ENCODE measurements at places on chromosomes 4 and X. TPM values are rescaled to one million over a fixed set of nuclear protein-coding genes. Genes with fewer than 3 reads are reported as not detected.

DNA sequence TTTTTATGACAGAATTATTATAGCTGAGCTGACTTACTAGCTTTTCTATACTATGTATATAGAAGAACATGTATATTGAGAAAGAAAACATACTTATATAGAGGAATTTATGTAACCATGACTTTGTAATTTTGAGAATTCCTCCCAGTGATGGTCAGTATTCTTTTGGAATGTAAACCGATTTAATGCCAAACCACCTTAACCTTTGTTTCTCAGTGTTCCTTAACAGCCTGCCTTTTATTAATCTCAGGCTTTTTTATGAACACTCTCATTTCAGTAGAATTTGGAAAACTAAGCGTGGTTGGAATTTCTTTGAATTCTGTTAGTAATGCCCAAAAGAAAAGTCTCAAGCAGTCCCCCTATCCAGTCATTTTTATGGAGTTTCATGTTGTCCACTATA is 47.0 kb downstream of the MOSPD2 start:
- H3K4me1 ChIP-seq: no peaks in the 10 kb centered on the region
- no peaks in the 10 kb centered on the region for H3K27me3 ChIP-seq
- no peaks in the 10 kb centered on the region for H3K36me3 ChIP-seq
- H3K4me3 ChIP-seq: no peak overlapping the region
- H3K27ac ChIP-seq: no peak overlapping the region

- H3K27me3 ChIP-seq: 0 out of 2 replicates have a peak, but pooled peaks cover 8% of the 10 kb centered on the region
- H3K36me3 ChIP-seq: no peaks in the 10 kb centered on the region
- no peak for DNase-seq
Measured at GRCh38 chrX:154329294-154329693, 33.7 kb downstream of the TKTL1 start.

GRCh38 chr4:139898293-139898692 is 232.7 kb downstream of the MGST2 start:
- DNase-seq: no peak
- no peaks in the 10 kb centered on the region for H3K36me3 ChIP-seq
- H3K27me3 ChIP-seq: no peaks in the 10 kb centered on the region
- H3K4me1 ChIP-seq: no peaks in the 10 kb centered on the region

DNA sequence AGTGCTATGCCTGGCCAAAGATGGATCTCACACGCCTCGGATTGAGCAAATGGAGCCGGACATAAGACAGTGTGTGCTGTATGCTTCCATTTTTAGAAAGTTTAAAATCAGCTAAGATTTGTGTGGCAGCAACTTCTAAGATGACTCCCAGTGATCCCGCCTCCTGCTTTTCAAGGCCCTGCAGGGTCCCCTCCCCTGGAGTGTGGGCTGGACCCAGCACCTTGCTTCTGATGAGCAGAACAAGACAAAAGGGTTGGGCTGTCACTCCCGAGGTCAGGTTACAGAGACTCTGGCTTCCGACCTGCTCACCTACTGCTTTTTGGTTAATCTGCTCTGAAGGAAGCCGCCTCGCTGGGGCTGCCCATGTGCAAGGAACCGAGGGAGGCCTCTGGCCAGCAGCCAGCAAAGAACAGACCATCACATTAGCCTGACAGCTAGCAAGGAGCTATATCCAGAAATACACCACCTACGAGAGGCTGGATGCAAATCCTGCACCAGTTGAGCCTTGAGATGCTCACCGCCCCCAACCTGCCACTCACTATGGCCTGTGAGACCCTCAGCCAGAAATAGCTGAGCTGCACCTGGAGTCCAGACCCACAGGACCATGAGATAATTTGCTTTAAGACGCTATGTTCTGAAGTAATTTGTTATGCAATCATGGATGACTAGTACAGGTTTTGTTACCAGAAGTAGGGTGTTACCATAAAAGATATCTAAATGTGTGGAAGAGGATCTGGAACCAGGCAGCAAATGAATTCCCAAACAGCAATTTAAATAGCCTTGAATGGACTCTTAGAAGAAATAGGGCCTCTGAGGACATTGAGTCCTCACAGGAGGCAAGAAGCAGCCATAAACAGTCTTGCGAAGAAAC is 47.6 kb downstream of the CRMP1 start:
- H3K4me3 ChIP-seq: no peak overlapping the region
- DNase-seq: no peak
- no peaks in the 10 kb centered on the region for H3K4me1 ChIP-seq
- H3K27me3 ChIP-seq: peaks cover 55% of the 10 kb centered on the region

- no peaks in the 10 kb centered on the region for H3K27me3 ChIP-seq
- no peak for DNase-seq
- 0 out of 2 replicates have a peak, but pooled peaks cover under 1% of the 10 kb centered on the region for H3K4me1 ChIP-seq
- H3K36me3 ChIP-seq: no peaks in the 10 kb centered on the region
- H3K4me3 ChIP-seq: no peak overlapping the region
Measured at GRCh38 chrX:9557521-9557920, 92.7 kb downstream of the TBL1X start.

GRCh38 chr4:153594210-153594609 is 89.9 kb upstream of the TLR2 start:
- no peaks in the 10 kb centered on the region for H3K4me1 ChIP-seq
- no peak overlapping the region for H3K27ac ChIP-seq
- peaks cover 7% of the 10 kb centered on the region for H3K36me3 ChIP-seq
- H3K27me3 ChIP-seq: no peaks in the 10 kb centered on the region

DNA sequence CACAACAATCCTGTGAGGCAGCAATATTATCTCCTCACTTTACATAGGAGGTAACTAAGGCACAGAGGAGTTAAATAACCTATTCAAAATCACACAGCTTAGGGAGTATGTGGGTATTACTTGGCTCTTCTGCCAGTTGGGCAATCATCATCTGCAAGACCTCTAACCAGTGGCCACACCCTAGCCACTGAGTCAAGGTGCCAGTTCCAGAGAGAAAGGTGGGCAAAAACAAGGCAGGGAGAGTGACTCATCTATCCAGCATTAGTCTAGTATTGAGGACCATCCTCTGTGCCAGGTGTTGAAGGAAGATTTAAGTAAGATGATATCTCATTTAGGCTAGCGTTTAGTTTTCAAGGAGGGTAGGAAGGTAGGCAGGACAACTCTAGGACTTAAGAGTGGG is 113.9 kb upstream of the EOLA2 start:
- DNase-seq: no peak
- H3K4me3 ChIP-seq: no peak overlapping the region
- H3K27ac ChIP-seq: no peak overlapping the region
- H3K4me1 ChIP-seq: peaks cover 18% of the 10 kb centered on the region
- H3K36me3 ChIP-seq: no peaks in the 10 kb centered on the region

GRCh38 chr4:52869196-52869595 is 7.1 kb downstream of the RASL11B start:
- H3K4me1 ChIP-seq: peaks cover 5% of the 10 kb centered on the region
- no peaks in the 10 kb centered on the region for H3K36me3 ChIP-seq
- H3K4me3 ChIP-seq: no peak overlapping the region
- H3K27me3 ChIP-seq: no peaks in the 10 kb centered on the region
- DNase-seq: no peak

DNA sequence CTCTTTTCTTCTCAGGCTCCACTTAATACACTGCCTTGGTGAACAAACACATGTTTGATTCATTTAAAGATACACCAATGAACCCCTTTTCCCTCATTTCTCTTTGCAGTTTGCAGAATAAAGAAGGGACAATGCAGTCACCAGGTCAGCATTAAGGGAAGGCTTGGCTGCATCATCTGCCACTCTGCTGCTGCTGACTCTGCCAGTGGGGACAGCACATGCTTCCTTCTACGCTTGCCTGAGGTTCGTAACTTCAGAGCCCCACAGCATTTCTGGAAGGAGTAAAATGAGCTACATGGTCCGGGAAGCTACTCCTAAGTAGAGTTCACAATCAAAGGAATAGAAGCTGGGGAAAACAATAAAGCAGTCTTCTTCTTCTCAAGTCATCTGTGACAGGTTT is 178.9 kb upstream of the GATB start:
- H3K27me3 ChIP-seq: no peaks in the 10 kb centered on the region
- no peaks in the 10 kb centered on the region for H3K4me1 ChIP-seq

GRCh38 chrX:73817393-73818199 is 254.6 kb downstream of the CHIC1 start:
- no peak for DNase-seq
- peaks cover 6% of the 10 kb centered on the region for H3K27me3 ChIP-seq
- H3K4me3 ChIP-seq: no peak overlapping the region
- H3K36me3 ChIP-seq: no peaks in the 10 kb centered on the region

DNA sequence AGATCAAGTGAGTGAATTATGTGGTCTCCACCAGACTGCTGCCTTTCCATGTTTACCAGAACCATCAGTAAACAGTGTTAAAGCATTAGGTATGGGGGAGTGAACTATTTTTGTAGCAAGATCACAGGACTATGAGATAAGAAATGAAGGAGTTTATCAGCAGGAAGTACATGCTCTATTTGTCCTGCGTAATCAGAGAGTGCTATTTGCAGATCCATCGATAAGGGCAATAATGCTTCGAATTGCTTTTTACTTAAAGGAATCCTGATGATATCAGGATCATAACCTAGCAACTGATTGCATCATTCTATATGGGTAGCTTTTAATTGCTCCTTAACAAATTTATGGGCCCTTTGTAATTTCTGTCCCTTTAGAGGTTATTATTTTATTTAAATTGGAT is 57.1 kb downstream of the RBM46 start:
- H3K36me3 ChIP-seq: no peaks in the 10 kb centered on the region
- H3K27me3 ChIP-seq: no peaks in the 10 kb centered on the region

DNA sequence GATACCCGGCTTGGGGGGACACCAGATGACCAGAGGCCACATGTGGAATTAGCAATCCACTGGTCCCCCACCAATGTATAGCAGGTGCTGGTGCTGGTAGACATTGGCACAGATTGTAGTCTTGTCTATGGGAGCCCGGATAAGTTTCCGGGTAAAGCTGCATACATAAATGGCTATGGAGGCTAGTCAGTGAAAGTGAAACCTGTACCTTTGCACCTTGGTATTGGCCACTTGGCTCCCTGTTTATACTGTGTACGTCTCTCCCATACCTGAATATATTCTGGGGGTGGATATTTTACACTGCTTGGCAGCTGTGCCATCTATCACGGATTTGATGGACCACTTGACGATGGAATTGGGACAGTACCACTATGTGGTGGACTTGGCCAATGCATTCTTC is 5.6 kb upstream of the TIGD2 start:
- no peaks in the 10 kb centered on the region for H3K4me1 ChIP-seq
- no peak overlapping the region for H3K4me3 ChIP-seq
- no peaks in the 10 kb centered on the region for H3K36me3 ChIP-seq
- H3K27ac ChIP-seq: no peak overlapping the region
- no peak for DNase-seq

DNA sequence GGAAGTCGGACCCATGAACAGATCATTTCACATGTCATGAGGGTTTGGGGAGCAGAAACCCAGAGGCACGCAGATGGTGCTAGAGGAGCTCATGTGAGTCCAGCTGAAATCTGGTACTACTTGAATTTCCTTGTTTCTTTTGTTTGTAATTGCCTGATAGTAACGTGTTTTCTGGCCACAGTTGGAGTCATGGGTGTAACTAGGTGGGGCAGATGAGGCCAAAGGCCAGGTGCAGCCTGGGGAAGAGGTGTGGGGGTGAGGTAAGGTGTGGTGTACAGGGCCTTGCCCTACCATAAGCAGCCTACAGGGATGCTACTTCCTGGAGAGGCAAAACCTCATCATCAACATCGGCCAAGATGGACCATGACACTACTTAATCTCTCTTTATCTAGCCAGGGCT is 271.4 kb downstream of the PTTG2 start:
- DNase-seq: no peak
- no peak overlapping the region for H3K27ac ChIP-seq
- H3K27me3 ChIP-seq: no peaks in the 10 kb centered on the region
- H3K4me3 ChIP-seq: no peak overlapping the region
- H3K36me3 ChIP-seq: no peaks in the 10 kb centered on the region

DNA sequence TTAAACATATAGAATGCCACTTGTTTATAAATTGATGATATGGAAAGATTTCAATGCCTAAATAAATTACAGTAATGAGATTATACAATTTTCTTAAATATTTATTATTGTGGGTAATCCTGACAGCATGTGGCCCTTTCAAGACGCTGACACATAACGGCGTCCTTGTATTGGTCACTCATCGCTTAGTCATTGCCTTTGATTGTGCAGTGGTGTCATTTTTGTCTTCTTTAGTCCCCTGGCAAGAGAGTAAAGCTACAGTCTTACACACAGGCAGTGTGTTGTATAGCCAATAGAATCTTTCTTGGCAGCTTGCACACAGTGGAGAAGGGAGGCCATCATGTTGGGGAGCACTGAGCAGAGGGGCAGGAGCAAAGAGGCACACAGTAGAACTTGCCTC is 361.8 kb upstream of the GALNT7 start:
- H3K4me1 ChIP-seq: no peaks in the 10 kb centered on the region
- H3K4me3 ChIP-seq: no peak overlapping the region
- no peaks in the 10 kb centered on the region for H3K36me3 ChIP-seq
- DNase-seq: no peak
- no peak overlapping the region for H3K27ac ChIP-seq

DNA sequence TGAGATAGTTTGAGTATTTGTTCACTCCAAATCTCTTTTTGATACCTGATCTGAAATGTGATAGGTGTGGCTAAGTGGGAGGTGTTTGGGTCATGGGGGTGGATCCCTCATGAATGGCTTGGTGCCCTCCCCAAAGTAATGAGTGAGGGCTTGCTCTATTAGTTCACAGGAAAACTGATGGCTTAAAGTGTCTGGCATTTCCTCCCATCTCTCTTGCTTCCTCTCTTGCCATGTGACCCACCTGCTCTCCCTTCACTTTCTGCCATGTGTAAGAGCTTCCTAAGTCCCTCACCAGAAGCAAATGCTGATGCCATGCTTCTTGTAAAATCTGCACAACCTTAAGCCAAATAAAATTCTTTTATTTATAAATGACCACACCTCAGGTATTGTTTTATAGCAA is 61.1 kb downstream of the MAD2L1 start:
- no peaks in the 10 kb centered on the region for H3K36me3 ChIP-seq
- H3K27ac ChIP-seq: no peak overlapping the region
- no peaks in the 10 kb centered on the region for H3K4me1 ChIP-seq
- no peak overlapping the region for H3K4me3 ChIP-seq

GRCh38 chr4:3791910-3792542 is 25.8 kb downstream of the ADRA2C start:
- no peaks in the 10 kb centered on the region for H3K36me3 ChIP-seq
- no peak for DNase-seq

GRCh38 chr4:152462047-152462446 is 73.8 kb downstream of the FBXW7 start:
- no peak for DNase-seq
- H3K36me3 ChIP-seq: no peaks in the 10 kb centered on the region
- H3K27me3 ChIP-seq: no peaks in the 10 kb centered on the region
- no peaks in the 10 kb centered on the region for H3K4me1 ChIP-seq
- H3K27ac ChIP-seq: no peak overlapping the region

- H3K27me3 ChIP-seq: no peaks in the 10 kb centered on the region
- DNase-seq: no peak
- no peaks in the 10 kb centered on the region for H3K36me3 ChIP-seq
- no peak overlapping the region for H3K4me3 ChIP-seq
- H3K27ac ChIP-seq: no peak overlapping the region
- peaks cover 5% of the 10 kb centered on the region for H3K4me1 ChIP-seq
Measured at GRCh38 chr4:183408796-183409195, 35.6 kb upstream of the CDKN2AIP start.

GRCh38 chrX:24242649-24243175 is 71.2 kb downstream of the SUPT20HL2 start:
- no peaks in the 10 kb centered on the region for H3K27me3 ChIP-seq
- no peak overlapping the region for H3K4me3 ChIP-seq

GRCh38 chr4:105859233-105859632 is 36.0 kb upstream of the NPNT start:
- DNase-seq: peak; percentile 26
- H3K36me3 ChIP-seq: no peaks in the 10 kb centered on the region
- H3K27ac ChIP-seq: no peak overlapping the region

The ARX gene
- 0.22 TPM for total RNA-seq

The ZFP92 gene
- not detected for total RNA-seq

The ERCC6L gene
- 12.5 TPM for total RNA-seq

The XAGE2 gene
- not detected for total RNA-seq

The ERVMER34-1 gene
- total RNA-seq: 17.5 TPM

The FREM3 gene
- total RNA-seq: not detected

The SLC4A4 gene
- 0.30 TPM for total RNA-seq
